ENCODE measurements at places on chromosomes 12 and 14. TPM values are rescaled to one million over a fixed set of nuclear protein-coding genes. Genes with fewer than 3 reads are reported as not detected.

The KCNH5 gene
- under 0.01 TPM for total RNA-seq

The TCTN1 gene
- 11.1 TPM for total RNA-seq

The OAS2 gene
- total RNA-seq, result not detected

The GLS2 gene
- under 0.01 TPM for total RNA-seq

The PPP1R1A gene
- total RNA-seq, result not detected
